ENCODE measurements at places on chromosomes 1 and 21.

DNA sequence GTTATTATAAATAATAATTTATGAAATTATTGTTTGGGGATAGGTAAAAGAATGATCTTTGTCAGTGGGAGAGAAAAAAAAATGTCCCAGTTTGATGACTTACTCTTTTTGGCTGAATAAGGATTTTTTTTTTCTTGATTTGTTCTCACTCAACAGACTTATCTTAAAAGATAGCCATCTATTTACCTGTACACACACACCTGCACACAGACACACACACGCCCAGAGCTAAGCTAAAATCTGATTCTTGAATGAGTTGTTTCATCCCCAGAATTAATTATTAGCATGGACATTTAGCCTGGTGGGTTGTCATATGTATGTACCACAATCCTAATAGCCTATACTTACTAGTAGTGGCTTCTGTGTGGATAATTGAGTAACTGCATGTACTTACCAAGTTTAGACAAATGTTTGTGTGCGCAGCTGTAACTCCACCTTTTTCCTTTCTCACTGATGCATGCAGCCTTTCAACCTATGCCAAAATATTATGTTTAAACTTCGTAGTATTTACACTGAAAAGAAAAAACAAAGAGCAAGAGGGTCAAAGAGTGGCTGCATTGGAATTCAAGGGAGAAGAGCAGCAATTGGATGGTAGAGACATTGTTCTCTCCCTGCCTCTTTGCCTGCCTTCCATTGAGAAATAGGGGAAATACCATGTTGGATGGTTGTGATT, 174.3 kb downstream of the ADGRL2 start:
- DNase-seq, result no peak

GRCh38 chr21:38622827-38623209, 124.5 kb upstream of the ERG start:
- no peak for DNase-seq

GRCh38 chr1:186189156-186189555, 185.9 kb downstream of the TPR start:
- DNase-seq, result no peak

- DNase-seq, result no peak
These were observed 280.4 kb downstream of the SETD4 start for GRCh38 chr21:35779690-35780570.

DNA sequence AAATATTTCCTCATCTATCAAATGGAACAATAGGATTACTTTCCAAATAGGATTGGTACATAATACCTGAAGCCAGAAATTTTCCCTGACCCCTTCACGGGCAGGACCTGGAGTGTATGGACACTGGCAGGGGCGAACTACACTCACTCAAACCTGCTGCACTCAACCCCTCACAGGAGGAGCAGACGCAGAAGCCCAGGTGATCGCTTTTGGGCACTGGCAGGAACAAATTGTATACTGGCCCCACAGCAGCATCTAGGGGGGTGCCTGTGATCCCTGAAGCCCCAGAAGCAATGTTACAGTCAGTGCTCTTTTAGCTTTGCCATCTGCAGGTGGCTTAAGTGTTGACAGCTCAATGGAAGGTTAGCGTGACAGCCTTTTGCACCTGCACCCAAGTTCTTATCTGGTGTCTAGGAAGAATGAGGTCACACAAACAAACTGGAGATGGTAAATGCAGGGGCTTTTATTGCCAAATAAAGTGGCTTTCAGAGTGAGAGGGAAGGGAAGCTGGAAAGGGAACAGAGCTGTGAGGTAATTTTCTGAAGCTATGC, 199.2 kb upstream of the NEGR1 start:
- no peak for DNase-seq

- no peak for DNase-seq
These were observed 126.5 kb downstream of the AKT3 start for GRCh38 chr1:243723458-243724043.

GRCh38 chr1:62962901-62963776, 179.2 kb downstream of the ATG4C start:
- no peak for DNase-seq

DNA sequence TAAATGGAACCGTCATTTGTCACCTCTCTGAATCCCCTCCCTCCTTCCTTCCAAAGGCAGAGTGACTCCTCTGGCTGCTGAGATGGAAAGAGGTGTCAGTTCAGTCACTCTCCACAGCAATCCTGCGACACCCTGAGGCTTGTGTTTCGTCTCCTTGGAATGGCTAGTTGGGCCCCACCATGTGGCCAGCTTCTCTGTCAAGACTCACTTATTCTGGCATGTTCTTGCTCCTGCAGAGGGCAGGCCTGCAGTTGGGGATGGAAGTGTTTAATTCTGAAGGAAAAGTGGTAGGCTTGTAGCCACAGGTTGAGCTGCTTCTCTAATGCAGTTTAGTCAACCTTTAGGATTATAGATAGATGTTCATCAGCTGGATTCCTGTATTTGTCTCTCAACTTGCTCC, 149.6 kb downstream of the LMO4 start:
- DNase-seq, result no peak

DNA sequence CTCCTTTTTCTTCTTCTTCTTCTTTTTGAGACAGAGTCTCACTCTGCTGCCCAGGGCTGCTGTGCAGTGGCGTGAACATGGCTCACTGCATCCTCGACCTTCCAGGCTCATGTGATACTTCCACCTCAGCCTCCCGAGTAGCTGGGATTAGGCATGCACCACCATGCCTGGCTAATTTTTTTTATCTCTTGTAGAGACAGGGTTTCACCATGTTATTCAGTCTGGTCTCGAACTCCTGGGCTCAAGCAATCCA, 13.0 kb upstream of the PADI1 start:
- DNase-seq, result no peak

- DNase-seq, result no peak
These were observed 115.8 kb downstream of the C1orf94 start for GRCh38 chr1:34292472-34292871.

DNA sequence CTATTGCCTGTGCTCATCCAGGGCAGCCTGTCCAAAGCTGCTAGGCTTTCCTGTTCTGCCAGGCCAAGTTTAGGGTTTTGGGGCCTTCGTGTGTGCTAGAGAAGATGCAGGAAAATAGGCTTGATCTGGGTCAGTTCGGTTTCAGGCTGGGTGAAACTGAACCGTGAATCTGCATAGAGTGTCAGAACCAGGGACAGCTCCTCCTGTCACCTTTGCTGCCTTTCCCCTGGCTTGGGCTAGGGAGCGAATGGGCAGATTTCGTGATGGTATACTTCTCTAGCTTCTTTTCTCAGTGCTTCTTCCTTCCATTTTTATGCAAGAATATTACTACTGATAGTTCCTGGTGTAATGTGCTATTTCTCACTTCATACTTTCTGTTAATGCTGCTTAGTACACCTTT, 6.0 kb upstream of the AGO1 start:
- no peak for DNase-seq

DNA sequence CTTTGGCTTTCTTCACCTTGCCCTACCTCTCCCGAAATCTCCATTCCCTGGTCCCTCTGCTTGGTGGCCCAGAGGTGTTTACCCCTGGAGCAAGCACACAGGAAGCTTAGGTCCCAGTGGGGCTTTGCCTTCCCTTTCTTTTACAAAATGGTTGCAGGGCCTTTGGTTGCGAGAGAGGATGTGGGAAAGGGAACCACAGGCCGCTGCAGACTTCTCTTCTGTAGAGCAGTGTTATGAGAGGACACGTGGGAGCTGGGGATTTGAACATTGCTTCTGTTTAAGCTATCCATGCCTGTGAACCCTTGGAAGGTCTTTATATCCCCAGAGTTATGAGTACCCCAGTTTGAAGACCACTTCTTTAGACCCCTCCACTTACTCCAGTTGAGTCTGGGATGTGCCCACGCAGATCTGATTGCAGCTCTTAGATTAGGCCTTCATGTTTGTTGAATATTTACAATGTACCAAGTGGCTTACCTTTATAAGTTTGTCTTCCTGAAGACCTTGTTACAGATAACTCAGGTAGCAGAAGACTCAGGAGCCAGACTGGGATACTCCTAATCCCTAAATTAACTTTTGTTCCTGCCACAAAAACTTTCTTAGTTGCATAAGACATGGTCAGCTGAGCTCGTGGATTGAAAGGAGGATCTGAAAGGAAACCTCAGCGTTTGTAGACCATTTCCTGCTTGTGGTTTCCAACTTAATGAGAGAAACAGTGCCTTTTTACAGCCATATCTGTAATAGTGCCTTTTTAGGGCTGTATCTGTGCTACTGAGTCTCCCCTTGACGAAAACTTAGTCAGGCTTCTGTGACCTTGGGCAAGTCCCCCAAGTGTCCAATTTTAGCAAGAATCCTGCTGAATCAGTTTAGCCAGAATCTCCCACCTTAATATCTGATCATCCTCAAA, 21.9 kb upstream of the IVNS1ABP start:
- no peak for DNase-seq

GRCh38 chr1:230819976-230820375, 48.3 kb downstream of the C1orf198 start:
- DNase-seq, result no peak

GRCh38 chr1:247500865-247501264, 35.4 kb downstream of the OR2C3 start:
- no peak for DNase-seq

DNA sequence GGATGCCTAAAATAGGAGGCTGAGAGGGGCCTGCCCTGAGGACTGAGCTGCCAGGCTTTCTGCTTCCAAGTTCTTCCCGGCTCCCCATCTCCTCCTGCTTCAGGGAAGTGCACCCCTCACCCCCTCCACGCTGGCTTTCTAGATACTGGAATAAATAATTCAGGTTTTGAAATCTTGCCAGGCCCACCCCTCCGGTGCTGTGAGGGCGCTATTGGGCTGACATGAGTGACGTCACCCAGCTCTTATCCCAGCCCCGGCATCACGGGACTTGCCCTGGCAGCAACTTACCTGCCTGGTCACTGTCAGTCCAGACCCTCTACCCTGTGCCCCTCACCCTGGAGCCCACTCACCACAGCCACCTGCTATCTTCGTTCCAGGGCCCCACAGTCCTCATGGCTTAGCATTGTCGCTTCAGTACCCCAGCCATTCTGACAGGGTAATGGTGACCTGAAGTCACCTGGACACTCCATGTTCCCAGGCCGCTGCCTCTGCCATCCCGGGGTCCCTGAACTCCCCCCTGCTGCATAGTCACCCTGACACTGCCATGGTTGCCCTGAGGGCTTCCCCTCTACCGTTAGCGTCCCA, 819 bp upstream of the GPR3 start:
- no peak for DNase-seq

DNA sequence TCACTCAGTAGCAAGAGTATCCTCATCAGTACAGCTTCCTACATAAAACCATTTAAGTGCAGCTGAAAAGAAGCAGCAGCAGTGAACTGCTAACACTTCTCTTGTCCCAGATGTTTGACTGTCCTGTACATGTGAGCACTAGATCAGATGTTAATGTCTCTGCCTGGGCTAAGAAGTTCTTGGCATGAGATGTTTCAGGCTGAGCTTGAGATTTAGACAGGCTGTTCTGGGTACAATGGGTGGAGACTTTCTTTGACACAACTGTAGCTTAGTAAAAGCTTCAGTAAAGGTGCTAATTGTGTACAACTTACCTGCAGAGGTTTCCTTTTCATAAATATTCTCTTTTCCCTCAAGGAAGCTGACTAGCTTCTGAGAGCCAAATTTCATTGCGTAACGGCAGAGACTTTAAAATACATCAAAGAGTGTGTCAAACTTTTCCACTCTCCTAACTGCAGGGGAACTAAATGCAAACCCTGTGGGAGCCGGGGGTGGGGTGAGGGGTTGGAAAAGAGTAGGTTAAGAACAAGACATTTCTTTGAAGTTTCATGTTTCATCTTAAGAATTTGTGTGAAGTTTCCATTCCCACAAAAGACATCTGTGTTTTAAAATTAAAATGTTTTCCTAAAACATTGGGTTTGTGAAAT, 82.1 kb upstream of the CCDC190 start:
- no peak for DNase-seq

DNA sequence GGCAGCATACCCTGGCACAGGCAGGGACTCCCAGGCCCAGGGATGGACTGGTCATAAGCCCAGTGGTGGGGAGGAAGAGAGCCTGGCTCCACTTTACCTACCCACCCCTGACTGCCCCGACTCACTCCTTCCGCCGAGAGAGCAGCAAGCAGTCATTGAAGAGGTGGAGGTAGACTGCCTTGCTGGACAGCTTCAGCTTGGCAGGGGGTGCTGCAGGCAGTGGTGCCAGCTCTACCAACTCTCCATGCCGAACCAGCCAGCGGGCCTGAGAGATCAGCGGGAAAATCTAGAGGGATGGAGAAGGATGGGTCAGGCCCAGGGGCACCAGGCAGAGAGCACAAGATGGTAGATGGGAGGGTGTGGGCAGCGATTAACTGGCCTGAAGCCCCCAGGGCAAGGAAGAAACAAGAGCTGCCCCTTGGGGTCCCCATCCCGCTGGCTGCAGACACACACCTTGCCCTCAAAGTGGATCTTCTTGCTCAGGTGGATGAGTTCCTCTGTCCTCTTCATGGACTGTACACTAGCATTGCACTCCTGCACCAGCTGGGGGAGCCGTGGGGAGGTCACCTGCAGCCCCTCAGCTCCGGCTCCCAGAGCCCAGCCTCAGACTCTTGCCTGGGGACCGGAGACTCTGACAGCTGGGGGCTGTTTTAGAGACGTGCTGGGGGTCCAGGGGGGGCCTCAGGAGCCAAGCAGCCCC, 7.7 kb downstream of the ARHGEF19 start:
- no peak for DNase-seq

- DNase-seq, result no peak
These were observed 23.2 kb upstream of the BECN2 start for GRCh38 chr1:241934201-241934848.

DNA sequence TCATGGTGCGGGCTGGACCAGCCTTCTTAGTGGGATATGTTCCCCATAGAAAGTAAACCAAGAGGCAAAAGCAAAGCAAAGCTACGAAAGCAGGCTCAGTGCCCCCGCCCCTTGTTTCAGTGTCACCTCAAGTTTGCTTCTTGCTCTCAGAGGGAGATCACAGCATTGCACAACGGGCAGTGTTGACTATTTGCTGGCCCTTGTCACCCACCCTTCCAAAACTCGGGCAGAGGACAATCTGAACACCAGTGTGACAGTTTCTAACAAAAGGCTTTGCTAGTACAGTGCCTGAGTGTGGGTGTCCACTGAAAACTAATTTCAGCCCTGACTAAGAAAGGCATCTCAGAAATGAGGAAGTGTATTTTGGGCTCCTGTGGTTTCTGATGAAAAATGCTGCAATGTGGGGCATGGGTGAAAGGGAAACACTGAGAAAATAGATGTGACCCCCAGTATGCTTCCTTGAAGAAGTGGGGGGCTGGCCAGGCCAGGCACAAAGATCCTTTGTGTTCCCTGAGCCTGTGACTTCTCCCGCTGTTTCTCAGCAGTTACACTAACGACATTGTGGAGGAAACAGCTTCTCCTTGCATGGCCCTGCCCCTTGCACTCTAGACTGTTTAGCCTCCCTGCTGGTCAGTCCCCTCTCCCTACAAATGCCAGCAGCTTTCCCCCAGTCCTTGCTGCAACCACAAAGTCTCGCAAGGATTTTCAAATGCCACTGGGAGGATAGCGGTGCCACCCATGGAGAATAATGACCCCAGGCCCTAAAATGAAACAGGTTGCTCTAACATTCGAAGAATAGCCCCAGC, 33.3 kb upstream of the KCNE1 start:
- no peak for DNase-seq

GRCh38 chr1:41353744-41354143, 7.5 kb upstream of the FOXO6 start:
- DNase-seq, result no peak

- DNase-seq, result no peak
These were observed 36.4 kb downstream of the VPS26C start for GRCh38 chr21:37230632-37231248.

Measured in T-helper 22 cell (primary cell).